ENCODE measurements at places on chromosomes 4 and X.

- no peak for DNase-seq
Measured at GRCh38 chr4:163191999-163192398, 25.3 kb upstream of the NAF1 start.

DNA sequence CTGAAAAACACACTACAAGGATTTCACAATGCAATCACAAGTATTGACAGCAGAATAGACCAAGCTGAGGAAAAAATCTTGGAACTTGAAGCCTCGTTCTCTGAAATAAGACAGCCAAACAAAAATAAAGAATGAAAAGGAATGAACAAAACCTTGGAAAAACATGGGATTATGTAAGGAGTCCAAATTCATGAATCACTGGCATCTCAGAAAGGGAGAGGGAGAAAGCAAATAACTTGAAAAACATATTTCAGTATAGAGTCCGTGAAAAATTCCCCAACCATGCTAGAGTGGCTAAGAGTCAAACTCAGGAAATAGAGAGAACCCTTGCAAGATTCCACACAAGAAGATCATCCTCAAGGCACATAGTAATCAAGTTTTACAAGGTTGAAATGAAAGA lies 178.5 kb upstream of the CTSO start:
- DNase-seq, result no peak

DNA sequence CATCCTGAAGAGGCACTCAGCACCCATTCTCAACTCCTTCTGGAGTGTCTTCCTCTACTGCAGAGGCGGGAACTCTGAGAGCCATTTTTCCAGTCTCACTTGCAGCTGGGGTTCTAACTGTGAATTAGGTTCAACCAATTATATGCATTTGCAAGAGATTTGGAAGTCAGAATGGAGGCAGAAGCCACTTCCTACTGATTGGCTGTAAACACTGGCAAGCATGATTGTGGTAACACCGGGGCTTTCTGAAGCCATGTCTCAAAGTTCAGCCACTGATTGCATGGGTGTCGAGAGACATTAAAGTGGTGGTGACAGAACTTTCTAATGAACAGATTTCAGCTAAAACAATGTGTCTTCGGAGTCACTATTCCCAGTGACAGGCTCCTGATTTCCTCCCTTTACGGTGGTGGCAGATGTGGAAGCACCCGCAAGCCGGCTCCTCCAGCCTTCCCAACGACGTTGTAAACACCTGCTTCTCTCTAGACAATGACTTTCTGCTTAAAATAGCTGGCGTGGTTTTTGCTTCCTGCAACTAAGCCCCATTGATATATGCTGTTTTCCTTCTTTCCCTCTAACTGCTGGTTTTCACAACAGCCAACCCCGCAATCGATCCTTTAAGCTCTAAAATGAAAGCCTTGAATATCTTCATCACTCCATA lies 92.0 kb downstream of the IRF2 start:
- no peak for DNase-seq

DNA sequence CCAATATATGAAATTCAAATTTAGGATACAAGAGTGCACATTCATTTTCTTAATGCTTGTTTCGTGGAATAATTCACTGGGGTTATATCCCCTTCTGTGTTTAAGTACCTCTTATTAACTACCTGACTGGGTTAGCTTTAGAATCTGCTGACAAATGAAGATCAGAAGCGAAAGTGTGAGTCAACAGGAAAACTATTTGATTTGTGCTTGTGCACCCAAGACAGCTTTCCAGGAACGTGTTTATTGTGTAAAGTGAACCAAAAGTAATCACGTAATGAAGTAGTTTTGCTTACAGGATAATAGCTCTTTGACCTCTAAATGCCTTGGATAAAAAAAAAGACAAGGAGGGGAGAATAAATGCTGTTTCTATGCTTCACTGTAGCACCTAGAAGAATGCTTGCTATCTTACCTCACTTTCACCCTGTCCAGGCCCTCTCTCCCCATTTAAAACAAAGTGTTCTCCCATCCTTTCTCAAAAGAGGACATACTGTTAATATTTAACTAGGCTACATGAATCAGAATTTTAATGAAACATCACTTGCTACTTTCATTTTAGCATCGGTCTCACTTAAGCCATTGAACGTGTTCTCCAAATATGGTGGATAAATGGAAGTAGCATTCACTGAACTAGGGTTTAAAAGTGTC lies 141.9 kb downstream of the THOC2 start:
- DNase-seq, result no peak

- DNase-seq, result no peak
Measured at GRCh38 chr4:175054980-175055379, 136.8 kb downstream of the ADAM29 start.

DNA sequence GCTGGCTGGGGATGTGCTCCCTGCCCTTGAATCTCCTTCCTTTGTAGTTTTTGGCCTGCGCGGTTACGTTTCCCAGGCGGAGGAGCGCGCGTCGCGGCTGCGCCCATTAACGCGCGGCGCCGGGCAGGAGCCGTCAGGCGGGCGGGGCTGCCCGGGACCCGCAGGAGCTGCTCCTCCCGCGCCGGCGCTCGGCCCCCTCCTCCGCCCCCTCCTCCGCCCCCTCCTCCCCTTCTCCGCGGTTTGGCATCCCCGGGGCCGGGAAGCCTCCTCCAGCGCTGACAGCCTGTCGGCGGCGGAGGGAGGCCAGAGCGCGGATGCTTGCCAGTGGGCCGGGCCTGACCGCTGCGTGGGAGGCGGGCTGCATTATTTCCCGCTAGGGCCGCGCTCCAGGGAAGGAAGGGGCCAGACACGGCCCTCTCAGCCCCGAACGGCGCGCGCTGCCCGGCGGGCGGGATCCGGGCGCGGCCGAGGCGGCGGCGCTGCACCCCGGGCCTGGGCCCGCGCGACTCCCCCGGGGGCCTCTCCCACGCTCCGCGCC lies at the start of gene DCLK2:
Gene DCLK2, plus strand, starts transcription at position 405 of the 538 bp plus-strand sequence. CDS start 583 bp downstream, outside the sequence.
- no peak for DNase-seq

DNA sequence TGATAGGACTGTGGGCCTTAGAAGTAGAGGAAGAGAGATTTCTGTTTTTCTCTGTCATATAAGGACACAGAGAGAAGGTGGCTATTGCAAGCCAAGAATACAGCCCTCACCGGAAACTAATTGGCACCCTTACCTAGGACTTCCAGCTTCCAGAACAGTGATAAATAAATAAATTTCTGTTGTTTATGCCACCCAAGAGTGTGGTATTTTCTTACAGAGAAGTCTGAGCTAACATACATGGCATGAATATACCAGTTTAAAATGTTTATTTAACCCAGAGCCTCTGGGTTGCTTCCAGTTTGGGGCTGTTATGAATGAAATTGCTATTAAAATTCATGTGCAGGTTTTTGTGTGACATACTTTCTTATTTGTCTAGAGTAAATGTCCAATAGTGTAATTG lies 654.0 kb upstream of the ATOH1 start:
- DNase-seq, result no peak

Data from activated gamma-delta T cell treated with Interleukin-2 at 50 U/mL for 16 hours (primary cell).